ENCODE measurements at places on chromosomes 11 and 22.
A peak's percentile ranks its signal among the peaks of the same experiment; 100 is the strongest.

DNA sequence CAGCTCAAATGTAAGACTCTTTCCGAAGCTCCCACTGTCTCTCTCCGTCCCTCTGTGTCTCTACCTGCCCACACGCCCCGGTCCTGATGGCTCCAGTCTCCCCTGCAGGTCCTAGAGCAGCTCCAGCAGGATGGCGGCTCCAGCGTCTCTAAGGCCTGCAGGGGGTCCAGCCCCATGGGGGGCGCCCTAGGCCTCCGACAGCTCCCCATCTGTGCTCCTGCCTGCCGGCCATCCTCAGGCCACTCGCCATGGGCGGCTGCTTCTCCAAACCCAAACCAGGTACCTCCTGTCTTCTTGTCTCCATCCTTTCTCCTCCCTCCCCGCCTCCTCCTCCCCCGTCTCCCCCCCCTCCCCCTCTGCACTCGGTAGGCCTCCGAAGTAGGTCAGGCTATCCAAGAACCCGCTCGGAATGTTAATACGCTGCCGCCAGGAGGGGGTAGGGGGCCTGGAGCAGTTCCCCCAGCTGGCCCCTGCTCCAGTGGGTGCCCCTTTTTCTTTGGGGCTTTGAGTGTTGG, 699 bp downstream of the AIFM3 start:
- DNase-seq = no peak

DNA sequence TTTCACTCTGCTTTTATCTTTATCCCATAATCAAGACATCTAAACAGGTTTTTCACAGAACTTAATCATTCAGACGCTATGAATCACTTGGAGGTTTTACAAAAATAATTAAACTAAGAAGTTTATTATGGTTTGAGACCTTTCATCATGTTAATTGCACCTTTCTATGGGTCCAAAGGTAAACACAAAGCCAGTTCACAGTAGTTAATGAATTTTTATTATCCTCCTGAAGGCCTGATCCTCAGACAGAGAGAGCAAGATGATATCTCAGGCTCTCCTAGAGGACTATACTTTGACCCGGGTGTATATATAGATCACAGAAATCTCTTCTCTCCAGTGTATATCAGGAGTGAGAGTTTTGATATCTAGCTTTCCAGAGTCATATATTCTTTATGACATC, 1044.3 kb upstream of the RAG2 start:
- DNase-seq = no peak

GRCh38 chr22:20046730-20047129, 25.8 kb downstream of the TANGO2 start:
- DNase-seq = no peak

GRCh38 chr11:5620651-5621521, 3.9 kb upstream of the TRIM34 start:
- peak; percentile 70 for DNase-seq

- no peak for DNase-seq
Measured at GRCh38 chr22:47106806-47107205, 344.4 kb downstream of the TBC1D22A start.

DNA sequence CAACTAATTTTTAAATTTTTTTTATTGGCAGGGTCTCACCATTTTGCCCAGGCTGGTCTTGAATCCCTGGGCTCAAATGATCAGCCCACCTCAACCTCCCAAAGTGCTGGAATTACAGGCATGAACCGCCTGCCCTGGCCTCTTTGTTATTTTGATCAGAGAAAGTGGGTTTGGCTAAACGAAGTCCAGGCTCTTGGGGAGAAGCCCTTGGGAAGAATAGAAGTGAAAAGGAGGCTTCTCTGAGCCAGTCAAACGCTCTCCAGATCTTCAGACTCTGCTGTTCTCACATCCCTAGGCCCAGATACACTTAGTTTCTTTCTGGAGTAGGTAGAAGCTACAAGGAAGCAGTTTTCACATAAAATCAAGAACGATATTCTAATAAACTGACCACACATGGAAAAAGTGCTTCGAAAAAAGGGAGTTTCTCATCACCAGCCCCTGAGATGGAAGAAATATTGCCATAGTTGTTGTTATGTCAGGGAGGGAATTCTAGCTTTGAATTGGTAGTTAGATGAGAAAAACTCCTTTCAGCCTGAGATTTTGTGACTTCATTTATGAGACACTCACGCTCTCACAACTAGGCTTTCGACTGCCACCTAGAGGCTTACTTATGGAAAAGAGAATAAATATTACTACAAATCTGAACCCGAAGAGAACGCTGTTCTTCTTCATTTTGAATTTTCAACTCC, 41.7 kb upstream of the AQP11 start:
- peak; percentile 46 for DNase-seq
